ENCODE measurements at places on chromosomes 16 and 17.

GRCh38 chr17:50049636-50050035, 6.3 kb upstream of the ITGA3 start:
- DNase-seq: no peak

DNA sequence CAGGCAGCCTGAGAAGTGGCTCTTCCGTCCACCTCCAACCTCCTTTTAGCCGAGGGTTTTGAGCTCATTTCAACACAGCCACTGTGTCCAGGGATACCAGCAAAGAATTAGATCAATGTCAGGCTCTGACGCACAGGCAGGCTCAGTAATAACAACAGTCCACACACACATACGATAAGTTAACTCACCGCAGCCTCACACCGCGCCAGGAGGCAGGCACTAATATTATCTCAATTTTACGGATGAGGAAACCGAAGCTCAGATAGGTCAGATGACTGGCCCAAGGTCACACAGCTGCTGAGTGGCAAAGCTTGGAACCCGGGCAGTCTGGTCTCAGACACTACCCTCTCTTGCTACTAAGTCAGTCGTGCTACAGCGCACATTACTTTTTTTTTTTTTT, 22.9 kb downstream of the ABR start:
- DNase-seq: no peak

- peak; percentile 52 for DNase-seq
Measured at GRCh38 chr17:28570716-28571360, 486 bp downstream of the PIGS start.

- DNase-seq: no peak
Measured at GRCh38 chr16:88566158-88566557, 4.0 kb upstream of the ZC3H18 start.

- DNase-seq: peak; percentile 71
Measured at GRCh38 chr16:56916571-56917403, 15.2 kb upstream of the HERPUD1 start.

GRCh38 chr16:54053891-54054820, 232.4 kb downstream of the IRX3 start:
- no peak for DNase-seq

- DNase-seq: no peak
Measured at GRCh38 chr17:8503807-8504206, 68.1 kb downstream of the NDEL1 start.

GRCh38 chr16:52167328-52167727, 379.6 kb downstream of the TOX3 start:
- no peak for DNase-seq

GRCh38 chr17:13640551-13640950, 38.8 kb upstream of the HS3ST3A1 start:
- no peak for DNase-seq
